ENCODE measurements at places on chromosomes 7 and 10.

DNA sequence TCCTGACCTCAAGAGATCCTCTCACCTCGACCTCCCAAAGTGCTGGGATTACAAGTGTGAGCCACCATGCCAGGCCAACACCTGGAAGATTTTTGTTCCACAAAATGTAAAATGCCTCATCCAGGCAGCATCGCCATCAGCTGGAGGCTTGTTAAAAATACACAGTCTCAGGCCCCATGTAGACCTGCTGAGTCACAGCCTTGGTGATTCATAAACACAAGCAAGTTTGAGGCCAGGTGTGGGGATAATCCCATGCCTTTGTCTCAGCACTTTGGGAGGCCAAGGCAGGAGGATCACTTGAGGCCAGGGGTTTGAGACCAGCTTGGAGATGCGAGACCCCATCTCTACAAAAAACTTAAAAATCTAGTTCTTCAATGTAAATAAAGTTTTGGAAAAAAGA is 49.1 kb upstream of the FOXK1 start:
- DNase-seq, result peak; percentile 14

- DNase-seq, result no peak
Measured at GRCh38 chr10:105634281-105634680, 993.2 kb downstream of the SORCS3 start.

DNA sequence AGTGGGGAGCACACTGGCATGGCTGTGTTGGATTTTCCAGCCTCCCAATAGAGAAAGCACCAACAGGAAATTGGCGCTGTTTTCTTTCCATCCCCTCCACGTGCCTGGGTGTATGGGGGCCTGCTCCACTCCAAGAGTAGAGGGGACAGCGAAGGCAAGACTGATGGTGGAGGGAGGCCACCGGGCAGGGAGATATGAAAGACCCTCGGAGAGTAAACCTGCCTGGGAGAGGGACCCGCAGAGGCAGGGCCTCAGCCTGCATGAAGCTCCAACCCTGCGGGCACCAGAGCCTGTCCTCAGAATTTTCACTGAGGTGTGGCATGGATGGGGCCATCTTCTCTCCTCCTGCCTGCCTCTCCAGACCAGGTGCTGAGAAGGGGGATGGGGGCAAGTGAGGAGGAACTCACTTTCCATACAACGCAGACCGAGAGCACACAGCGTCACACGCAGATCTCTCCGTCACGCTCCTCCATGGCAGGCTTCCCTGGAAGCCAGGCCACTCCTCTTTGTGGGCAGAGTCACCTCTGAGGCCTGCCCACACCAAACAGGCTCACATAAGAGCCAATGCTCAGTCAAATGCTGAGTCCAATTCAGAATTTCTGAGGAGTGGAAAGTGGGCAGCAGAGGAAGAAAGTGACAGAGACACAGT is 18.8 kb downstream of the ANXA11 start:
- DNase-seq, result peak; percentile 26

- DNase-seq, result no peak
Measured at GRCh38 chr7:3033136-3033535, 10.5 kb downstream of the CARD11 start.

GRCh38 chr10:31758495-31758894 is 170.1 kb downstream of the ARHGAP12 start:
- DNase-seq, result no peak
